Stromal cell of bone marrow (primary cell): ENCODE measurements at places on chromosomes 3 and 15.

- DNase-seq: no peak
These were observed 75.9 kb downstream of the RFTN1 start for GRCh38 chr3:16437640-16438039.

DNA sequence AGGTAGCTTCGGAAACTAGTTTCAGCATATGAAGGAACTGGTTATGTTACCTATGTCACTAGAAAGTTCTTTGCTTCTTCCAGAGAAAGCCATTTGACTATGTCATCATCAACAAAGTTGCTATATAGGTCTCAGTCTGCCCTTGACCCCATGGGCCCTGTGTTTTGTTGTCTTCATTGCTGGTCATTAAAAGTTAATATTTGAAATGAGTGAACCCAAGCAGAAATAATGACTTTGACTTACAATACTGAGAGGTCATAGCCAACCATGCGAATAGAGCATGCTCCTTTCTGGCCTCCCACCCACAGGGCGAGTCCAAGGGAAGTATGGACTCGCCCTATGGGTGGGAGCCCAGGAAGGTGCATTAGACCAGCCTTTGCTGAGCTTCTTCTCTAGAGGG lies 40.9 kb downstream of the APH1B start:
- DNase-seq: no peak

DNA sequence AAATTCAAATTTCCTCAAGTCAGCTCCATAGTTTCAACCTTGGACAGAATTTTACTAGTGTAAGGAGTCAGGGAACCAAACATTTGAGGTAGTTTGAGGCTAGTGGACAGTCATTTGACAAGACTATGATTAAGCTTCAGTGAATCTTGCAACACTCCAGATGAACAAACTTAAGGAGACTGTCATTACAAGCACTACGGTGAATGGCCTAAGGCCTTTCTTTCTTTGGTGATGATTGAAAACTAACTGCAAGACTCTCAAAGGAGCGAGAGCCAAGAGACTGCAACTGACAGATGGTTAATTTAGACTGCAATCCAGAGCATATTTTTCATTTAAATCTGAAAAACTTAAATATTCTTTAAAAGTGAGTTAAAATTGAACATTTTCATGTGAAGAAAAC lies 272.3 kb upstream of the NECTIN3 start:
- DNase-seq: no peak

DNA sequence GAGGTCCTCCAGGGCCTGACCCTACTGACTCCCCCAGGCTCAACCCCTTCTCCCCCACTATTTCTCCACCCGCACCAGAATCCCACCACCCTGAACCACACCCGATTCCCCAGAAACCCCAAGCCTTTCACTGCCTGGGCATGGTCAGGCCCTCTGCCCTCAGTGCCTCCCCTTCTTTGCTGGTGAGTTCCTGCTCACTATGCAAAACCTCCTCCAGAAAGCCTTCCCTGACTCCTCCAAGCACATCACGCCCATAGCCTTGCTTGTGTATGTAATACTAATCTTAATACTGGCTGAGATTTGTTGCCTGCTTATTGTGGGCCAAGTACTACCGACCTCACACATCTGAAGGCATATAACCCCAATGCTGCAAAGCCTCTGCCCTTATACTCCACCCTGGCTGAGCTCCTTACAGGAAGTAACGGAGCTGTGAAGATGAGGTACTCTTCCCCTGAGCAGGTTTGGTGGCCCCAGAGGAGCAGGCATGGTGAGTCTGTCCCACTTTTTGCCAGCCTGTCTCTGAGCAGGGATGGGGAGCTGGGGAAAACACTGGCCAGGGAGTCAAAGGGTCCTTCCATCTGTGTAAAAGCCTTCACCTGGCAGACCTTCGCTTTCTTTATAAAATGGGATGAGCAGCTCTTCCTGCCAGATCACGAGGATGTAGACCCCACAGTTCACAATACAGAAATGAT lies 9.5 kb downstream of the RAB6B start:
- DNase-seq: no peak

DNA sequence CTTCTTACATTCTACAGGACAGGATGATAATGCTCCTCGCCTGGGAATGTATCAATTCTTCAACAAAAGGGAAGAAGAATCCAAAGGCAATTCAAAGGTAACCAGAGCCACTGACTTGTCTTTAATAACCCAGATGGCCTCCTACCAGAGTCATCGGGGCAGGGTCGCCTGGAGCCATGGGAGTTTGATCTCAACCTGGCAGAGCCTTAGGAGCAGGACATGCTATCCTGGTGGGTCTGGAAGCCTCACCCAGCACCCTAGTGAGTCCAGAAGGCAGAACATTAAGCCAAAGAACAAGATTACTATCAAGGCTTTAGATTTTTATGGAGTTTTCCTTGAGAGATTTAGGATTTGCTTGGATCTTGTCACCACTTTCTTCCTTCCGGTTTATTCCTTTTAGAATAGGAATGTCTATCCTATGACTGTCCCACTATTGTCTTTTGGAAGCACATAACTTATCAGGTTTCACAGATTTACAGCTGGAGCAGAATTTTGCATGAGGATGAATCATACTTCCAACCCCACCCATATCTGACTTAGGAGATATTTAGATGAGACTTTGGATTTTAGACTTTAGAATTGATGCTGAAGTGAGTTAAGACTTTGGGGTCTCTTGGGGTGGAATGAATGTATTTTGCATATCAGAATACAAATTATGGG lies 330.3 kb upstream of the GOLIM4 start:
- DNase-seq: peak; percentile 25

- DNase-seq: no peak
These were observed 1.9 kb downstream of the TNIK start for GRCh38 chr3:171458071-171458863.

DNA sequence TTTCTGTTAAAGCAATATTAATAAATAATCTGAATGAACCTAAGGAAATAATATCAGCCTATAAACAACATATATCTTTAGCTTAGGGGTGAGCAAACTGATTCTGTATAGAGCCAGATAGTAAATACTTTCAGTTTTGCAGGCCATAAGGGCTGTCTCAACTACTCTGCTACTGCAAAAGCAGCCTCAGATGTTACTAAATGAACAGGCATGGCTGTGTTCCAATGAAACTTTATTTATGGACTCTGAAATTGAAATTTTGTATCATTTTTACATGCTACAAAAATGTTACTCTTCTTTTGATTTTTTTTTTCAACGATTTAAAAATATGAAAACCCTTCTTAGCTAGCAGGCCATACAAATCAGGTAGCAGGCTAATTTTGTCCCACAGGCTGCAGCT lies 212.8 kb upstream of the PRICKLE2 start:
- DNase-seq: no peak

GRCh38 chr3:129315223-129315997 lies 36.7 kb downstream of the HMCES start:
- DNase-seq: no peak

DNA sequence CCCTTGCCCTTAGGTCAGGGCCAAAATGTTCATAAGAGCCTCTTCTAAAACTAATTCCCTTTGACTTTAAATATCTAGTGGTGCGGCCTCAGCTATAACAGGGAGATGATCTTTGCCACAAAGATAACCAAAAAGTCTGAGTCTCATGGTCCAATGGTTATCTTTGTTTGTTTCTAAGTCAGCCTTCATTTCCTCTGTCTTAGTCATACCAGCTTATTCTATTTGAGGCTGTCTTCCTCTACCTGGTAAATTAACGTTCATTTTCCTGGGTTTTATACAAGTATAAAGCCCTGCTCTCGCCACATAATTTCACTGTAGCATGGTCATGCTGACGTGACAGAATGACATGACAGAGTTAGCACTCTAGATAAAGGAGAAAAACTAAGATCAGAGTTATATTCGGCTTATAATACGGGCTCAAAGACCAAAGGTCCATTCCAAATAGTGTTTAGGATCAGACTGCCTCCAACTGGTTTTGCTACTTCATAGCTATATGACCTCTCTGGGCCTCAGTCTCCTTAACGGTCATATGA lies 18.4 kb downstream of the ZNF860 start:
- DNase-seq: no peak

- no peak for DNase-seq
These were observed 2.3 kb upstream of the MYH15 start for GRCh38 chr3:108512671-108513070.

GRCh38 chr15:34646918-34647317 lies 63.5 kb upstream of the GOLGA8B start:
- DNase-seq: no peak

GRCh38 chr3:58584690-58585004 lies 7.5 kb upstream of the FAM107A start:
- DNase-seq: no peak

DNA sequence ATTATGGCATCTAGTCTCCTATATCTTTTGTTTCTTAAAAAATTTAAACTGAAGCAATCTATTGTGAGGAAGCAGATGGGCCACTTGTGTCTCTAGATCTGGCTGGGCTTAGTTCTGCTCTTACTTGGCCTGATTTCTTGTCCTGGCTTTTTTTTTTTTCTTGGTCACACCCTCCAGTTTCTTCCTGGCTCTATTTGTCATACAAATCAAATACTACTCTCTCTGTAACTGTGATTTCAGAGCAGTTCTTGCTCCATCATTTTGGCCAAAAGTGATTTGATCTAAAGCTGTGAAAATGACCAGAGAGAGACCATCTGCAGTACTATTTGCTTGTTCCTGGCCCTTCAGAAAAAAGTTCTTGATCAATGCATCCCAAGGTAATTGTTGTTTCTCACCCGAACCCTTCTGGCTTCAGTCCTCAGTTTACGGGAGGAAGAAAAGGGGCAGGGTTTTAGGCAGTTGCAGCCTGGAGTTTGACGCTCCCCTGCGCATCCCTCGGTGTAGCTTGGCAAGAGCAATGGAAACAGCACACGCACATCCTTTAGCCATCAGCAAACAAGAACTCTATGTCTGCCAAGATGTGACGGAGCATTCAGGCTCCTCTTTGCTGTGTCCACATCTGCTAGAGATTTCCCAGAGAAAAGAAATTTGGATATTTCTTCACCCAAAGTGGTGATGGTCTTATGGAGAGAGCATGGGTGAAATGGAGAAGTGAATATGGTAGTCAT lies 31.6 kb downstream of the CHST2 start:
- DNase-seq: no peak

DNA sequence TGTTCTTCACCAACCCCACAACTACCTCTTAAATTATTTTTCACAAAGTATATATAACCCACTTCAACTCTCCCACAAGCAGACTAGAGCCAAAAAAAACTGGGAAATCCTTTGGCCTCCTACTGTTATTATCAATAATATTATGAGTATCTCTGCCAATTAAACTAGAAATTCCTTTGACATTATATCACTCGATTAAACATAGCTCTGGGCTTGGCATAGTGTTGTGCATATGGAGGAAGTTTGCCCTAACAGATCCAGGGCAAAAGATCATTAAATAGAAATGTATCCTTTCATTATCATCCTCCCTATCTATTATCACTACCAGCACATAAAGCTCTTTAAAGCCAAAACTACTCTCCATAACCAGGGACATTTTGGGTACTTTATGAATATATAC lies 74.9 kb downstream of the OSBPL10 start:
- no peak for DNase-seq

DNA sequence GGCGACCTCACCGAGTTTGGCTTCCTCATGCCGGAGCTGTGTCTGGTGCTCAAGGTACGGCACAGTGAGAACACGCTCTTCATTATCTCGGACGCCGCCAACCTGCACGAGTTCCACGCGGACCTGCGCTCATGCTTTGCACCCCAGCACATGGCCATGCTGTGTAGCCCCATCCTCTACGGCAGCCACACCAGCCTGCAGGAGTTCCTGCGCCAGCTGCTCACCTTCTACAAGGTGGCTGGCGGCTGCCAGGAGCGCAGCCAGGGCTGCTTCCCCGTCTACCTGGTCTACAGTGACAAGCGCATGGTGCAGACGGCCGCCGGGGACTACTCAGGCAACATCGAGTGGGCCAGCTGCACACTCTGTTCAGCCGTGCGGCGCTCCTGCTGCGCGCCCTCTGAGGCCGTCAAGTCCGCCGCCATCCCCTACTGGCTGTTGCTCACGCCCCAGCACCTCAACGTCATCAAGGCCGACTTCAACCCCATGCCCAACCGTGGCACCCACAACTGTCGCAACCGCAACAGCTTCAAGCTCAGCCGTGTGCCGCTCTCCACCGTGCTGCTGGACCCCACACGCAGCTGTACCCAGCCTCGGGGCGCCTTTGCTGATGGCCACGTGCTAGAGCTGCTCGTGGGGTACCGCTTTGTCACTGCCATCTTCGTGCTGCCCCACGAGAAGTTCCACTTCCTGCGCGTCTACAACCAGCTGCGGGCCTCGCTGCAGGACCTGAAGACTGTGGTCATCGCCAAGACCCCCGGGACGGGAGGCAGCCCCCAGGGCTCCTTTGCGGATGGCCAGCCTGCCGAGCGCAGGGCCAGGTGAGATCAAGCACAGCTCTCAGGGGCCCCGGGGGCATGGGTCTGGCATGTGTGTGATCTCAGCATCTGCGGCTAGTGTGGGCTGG lies 7.1 kb upstream of the STAB1 start:
- no peak for DNase-seq

DNA sequence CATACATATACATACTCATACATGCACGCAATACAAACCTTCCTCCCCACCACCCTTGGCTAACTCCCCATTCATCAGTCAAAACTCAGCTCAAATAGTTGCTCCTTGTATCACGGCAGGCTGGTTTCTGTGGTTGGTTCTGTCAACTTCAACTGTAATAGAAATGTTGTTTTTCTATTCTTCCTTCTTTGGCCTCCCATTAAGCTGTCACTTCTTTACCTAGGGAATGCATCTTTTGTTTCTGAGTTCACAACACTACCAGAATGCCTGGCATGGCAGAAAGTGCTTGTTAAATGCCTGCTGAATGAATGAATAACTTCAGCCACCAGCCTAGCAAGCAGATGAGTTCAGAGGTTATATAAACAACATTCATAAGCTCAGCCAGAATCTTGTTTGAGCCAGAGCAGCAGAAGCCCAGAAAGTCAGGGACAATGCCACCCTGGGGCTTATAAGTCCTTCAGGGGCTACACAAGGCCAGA lies 63.1 kb downstream of the B3GALNT1 start:
- DNase-seq: no peak

- no peak for DNase-seq
These were observed 9.2 kb downstream of the DCBLD2 start for GRCh38 chr3:98892263-98892662.

DNA sequence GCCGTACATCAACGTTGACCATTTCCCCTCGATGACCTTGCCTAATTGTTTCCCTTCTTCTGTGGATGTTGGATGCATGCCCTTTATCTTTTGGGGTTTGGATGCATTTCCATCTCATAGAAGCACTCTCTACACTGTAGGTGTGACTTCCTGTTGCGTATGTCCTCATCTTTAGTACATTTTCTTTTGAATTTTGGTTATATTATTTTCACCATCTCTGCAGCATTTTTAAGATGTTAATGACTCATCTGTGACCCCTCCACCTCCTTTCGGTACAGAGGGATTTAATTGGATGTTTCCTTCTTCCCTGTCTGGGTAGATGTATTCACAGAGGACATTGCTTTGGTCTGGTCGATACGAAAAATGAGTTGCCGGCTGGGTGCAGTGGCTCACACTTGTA lies 172.1 kb downstream of the APBA2 start:
- DNase-seq: no peak
